ENCODE measurements at places on chromosomes 1 and 21.

- no peak for DNase-seq
Observed at GRCh38 chr1:30741239-30741894, 16.2 kb downstream of the LAPTM5 start.

GRCh38 chr1:39283858-39284257 is 79.4 kb downstream of the MACF1 start:
- DNase-seq: no peak

DNA sequence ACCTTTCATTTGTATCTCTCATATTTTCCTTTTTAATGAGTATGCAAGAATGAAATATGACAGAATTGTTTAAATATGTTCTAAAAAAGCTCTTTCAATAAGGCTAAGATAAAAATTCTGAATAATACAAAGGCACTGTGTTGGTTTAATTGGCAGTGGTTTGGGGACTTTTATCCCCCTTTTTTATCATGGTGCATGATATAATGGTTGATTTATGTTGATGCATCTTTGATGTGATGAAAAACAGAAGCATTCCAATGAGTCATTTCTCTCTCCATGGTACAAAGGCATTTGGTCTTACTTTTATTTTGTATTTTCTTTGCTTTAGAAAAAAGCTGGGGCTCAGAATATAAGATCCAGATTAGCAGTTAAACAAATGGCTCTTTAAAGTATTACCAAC is 127.2 kb upstream of the GREM2 start:
- DNase-seq: no peak

DNA sequence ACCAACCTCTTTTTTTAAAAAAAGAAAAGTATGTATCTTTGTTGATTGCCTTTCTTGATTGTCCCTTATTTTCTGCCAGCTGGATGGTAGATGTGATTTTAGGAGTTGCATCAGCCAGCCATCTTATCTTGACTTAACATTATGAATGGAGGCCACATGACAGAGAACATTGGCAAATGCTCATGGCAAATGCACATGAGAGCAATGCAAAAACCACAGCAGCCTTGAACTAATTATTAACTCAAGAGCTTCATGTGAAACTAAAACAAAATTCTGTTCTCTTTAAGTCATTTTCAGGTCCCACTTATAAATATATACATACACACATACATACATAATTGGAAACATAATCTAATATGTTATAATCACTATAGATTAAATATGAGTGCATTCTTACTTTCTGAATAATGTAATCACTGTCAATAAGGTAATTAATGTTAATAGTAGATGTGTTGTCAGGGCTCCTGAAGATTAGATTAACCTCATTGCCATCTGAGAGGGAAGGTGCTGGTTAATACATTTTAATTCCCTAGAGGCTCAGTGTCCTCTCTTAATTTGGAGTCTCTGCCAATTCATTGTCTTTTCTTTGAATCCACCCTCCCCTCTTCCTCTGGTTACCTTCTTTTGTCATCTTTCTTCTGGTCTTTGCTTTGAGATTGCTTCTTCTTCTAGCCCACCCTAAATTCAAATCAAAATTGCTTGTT is 962.2 kb downstream of the ADGRL2 start:
- DNase-seq: no peak

GRCh38 chr1:170935231-170935630 is at the start of gene MROH9:
MROH9 (plus strand) TSS chr1:170935534; CDS start chr1:170945557, 10,023 bp downstream.
- no peak for DNase-seq

GRCh38 chr1:234091876-234092275 is 187.4 kb downstream of the SLC35F3 start:
- no peak for DNase-seq

GRCh38 chr1:226697929-226698544 is 41.0 kb downstream of the ITPKB start:
- no peak for DNase-seq

- DNase-seq: no peak
Observed at GRCh38 chr1:156643778-156644092, 1.8 kb downstream of the BCAN start.

- no peak for DNase-seq
Observed at GRCh38 chr1:243715285-243715684, 134.8 kb downstream of the AKT3 start.

GRCh38 chr1:168230709-168231108 is 4.9 kb downstream of the SFT2D2 start:
- no peak for DNase-seq
